Naive thymus-derived CD8-positive, alpha-beta T cell (primary cell): ENCODE measurements at places on chromosomes 7 and 10. TPM values are rescaled to one million over a fixed set of nuclear protein-coding genes. Genes with fewer than 3 reads are reported as not detected.

The CLIP2 gene
- 5.2 TPM for total RNA-seq

The IKZF1 gene
- 435 TPM for total RNA-seq

The IKZF5 gene
- total RNA-seq: 50.5 TPM

The CELF2 gene
- 174 TPM for total RNA-seq

The FFAR4 gene
- total RNA-seq: not detected

The SPDYE16 gene
- 0.26 TPM for total RNA-seq

The SPRN gene
- total RNA-seq: not detected

The CHN2 gene
- total RNA-seq: 1.5 TPM

The ARHGEF35 gene
- total RNA-seq: 5.0 TPM

The GSTO2 gene
- total RNA-seq: 1.4 TPM

The CAV1 gene
- not detected for total RNA-seq

The GPAM gene
- 8.4 TPM for total RNA-seq

The HSPA12A gene
- not detected for total RNA-seq

The ADRA2A gene
- not detected for total RNA-seq

The C7orf33 gene
- total RNA-seq: not detected

The RSPH10B2 gene
- total RNA-seq: 1.5 TPM

The BTBD16 gene
- not detected for total RNA-seq

The LOXL4 gene
- total RNA-seq: not detected

The TWIST1 gene
- total RNA-seq: not detected

The HGF gene
- 0.23 TPM for total RNA-seq

The SSC4D gene
- total RNA-seq: not detected

The OR2A42 gene
- not detected for total RNA-seq

The REEP3 gene
- 10.7 TPM for total RNA-seq

The TMEM270 gene
- not detected for total RNA-seq

The TLX1 gene
- not detected for total RNA-seq

The LLCFC1 gene
- total RNA-seq: not detected

The CRYGN gene
- 0.39 TPM for total RNA-seq

The CTBP2 gene
- 0.33 TPM for total RNA-seq

The CALHM1 gene
- total RNA-seq: not detected

The VPS37D gene
- 1.0 TPM for total RNA-seq

The VWDE gene
- 3.5 TPM for total RNA-seq

The PCLO gene
- not detected for total RNA-seq

The STEAP2 gene
- total RNA-seq: not detected

The AMPH gene
- total RNA-seq: not detected

The SPACDR gene
- 4.0 TPM for total RNA-seq

The MMRN2 gene
- total RNA-seq: not detected

The CWF19L1 gene
- 54.4 TPM for total RNA-seq

The IFIT1B gene
- not detected for total RNA-seq
